ENCODE measurements at places on chromosomes 6 and 20.

GRCh38 chr20:46691196-46691595, 2.0 kb upstream of the TP53RK start:
- no peak for DNase-seq

- DNase-seq, result no peak
These were observed 75.7 kb downstream of the SYNJ2 start for GRCh38 chr6:158057213-158057987.

GRCh38 chr6:137921823-137922222, 54.8 kb downstream of the TNFAIP3 start:
- no peak for DNase-seq

DNA sequence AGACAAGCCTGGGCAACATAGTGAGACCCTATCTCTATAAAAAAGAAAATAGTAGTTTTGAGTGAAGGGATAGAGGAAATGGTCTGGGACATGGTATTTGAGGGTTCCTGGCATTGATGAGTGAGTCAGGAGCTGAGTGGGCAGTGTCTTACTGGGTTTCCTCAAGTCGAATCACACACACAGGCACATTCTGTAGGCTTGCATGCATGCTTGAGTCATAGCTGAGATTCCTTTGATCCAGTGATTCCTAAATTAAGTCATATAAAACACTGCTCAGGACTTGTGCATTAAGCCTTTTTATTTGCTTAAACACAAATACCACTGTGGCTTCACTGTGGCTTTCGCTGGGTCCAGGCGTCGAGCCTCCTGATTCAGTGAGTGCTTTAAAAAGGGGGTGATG, 71.8 kb upstream of the TMEM181 start:
- no peak for DNase-seq

GRCh38 chr6:122061855-122062254, 337.6 kb upstream of the HSF2 start:
- no peak for DNase-seq

GRCh38 chr20:49149281-49150045, 38.7 kb downstream of the STAU1 start:
- DNase-seq, result no peak

GRCh38 chr6:138507977-138508675, 8.8 kb upstream of the NHSL1 start:
- no peak for DNase-seq

- DNase-seq, result no peak
These were observed 107.4 kb upstream of the NAA20 start for GRCh38 chr20:19909725-19910124.

DNA sequence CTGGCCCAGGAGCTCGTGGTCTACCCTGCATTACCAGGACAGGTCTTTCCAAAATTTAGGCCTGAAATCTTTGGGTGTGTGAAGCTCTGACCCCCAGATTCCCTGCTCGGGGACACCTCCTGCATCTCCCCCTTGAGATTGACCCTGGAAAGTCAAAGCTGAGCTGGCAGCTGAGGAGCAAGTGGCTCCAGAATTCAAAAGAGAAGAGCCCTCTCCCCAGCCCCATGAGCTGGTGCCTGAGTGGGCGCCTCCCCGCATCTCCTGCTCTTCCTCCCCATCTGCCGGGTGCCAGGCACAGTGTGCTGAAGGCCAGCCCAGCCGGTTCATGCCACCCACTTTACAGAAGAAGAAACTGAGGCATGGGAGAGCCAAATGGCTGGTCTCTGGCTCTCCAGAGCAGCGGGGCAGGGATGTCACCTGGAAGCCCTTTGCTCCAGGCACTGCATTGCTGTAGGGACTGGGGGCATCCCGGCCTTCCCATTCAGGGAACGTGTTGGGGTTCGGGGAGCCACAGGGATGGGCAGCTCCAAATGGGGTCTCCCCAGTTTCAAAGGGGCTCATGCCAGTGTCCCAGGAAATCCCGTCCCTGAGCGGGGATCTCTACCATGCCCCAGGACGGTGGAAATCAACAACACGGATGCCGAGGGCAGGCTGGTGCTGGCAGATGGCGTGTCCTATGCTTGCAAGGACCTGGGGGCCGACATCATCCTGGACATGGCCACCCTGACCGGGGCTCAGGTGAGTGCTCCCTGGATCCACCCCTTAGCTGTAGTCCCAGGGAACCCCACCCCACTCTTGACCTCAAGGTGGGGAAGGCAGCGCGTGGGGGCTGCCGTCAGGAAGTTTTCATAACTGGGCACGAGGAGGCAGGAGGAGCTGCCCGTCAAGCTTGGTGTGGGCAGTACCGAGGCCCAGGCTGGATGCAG, 20.5 kb downstream of the NPEPL1 start:
- DNase-seq, result no peak

Data from central memory CD4-positive, alpha-beta T cell (primary cell).